Stimulated activated CD8-positive, alpha-beta memory T cell treated with anti-CD3 and anti-CD28 coated beads, Interleukin-2, amount 100 ng/mL, for 1 hour (primary cell): ENCODE measurements at places on chromosomes 11 and 22.

- DNase-seq = no peak
Measured at GRCh38 chr11:57801183-57801485, 39.5 kb downstream of the CTNND1 start.

DNA sequence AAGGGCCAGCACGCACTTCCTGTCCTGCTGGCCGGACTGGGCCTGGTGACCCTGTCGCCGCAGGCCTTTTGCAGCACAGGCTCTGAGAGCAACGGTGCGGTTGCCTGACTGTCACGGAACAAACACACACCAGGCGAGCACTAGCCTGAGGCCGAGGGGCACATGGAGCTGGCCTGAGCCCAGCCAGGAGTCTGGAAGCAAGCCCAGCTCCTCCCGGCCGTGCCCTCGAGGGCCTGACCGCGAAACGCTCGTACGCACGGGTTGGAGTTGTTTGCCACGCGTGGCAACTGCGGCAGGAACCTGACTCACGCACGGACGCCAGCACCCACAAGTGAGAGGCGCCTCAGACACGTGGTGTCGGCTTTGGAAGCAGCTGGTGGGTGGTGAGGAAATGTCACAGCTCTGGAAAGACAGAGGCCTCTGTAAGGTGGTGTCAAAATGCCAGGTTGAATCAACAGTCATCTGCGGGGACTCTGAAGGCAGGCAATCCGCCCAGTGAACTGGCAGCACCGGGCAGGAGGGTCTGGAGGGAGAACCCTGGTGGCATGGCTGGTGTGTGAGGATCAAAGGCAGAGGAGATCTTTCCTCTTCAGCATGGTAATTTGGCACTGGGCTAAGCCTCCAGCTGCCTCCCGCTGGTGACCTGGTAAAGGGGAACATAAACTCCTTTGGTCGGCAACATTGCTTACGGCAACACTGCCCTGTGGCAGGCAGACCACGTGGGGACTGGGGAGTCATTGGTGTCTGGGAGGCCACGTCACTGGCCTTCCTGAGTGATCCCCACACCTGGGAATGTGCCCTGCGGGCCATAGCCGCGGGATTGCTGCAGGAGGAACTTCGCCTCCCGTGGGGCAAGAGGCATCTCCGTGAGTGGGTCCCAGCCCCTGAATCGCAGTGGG lies 15.3 kb upstream of the IL17REL start:
- DNase-seq = no peak

DNA sequence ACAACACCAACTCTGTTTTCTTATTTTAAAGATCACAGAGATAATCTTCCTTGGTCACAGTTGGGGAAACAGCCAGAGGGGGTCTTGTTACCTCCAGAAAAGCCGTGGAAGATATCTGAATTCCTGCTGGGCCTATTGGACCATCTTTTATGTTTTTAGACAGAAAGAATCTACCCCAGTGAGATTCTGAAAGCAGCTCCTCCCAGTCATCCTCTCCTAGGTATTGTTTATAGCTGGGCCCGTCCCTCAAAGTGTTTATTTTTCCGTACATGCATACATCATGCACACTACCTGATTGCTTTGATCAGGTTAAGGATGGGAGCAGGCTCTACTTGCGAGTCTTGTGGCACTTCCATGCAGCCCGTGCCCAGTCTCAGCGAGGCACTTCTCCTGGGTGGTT lies 742.4 kb downstream of the NTM start:
- DNase-seq = no peak

DNA sequence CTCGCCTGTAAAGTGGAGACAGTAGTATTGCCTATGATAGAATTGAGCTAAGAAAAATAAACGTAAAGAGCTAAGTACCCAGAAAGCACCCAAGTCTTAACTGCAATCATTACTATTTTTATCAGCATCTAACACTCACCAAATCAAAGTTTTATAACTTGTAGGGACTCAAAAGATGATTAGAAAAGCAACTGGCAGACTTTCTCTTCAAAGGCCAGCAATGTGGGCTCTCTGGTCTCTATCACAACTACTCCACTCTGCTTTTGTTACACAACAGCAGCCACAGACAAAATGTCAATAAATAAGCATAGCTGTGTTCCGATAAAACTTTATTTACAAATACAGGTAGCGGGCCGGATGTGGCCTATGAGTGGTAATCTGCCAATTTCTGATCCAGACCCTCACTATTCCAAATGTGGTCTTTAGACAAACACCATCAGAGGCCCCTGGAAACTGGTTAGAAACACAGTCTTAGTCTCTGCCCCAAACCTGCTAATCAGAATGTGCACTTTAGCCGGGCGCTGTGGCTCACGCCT lies 8.2 kb downstream of the TPST2 start:
- DNase-seq = no peak

- DNase-seq = no peak
Measured at GRCh38 chr22:18136563-18137320, 13.2 kb upstream of the USP18 start.

DNA sequence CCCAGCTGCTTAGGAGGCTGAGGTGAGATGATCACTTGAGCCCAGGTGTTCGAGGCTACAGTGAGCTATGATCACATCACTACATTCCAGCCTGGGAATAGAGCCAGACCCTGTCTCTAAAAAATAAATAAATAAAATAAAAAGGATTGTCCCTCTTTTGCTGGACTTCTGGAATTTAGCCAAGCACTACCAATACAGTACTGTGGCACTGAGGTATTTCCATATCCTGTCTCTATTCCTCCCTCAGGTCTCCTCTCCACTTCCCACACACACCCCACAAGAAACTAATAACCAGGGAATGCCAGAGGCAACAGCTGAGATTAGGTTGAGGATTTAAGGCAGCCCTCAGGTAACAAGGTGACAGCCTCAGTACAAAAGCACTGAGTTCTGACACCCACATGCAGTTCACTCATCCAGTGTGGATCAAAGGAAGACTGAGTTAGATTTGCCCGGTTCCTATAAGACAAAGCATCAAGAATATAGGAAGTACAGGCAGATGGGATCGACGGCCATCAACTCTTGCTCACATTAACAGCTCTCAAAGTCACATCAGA lies 4.5 kb upstream of the PPP2R1B start:
- no peak for DNase-seq

GRCh38 chr11:282630-283360 lies 4.6 kb downstream of the NLRP6 start:
- DNase-seq = no peak

- no peak for DNase-seq
Measured at GRCh38 chr11:63369165-63369970, at the start of gene SLC22A9. Gene SLC22A9, plus strand, starts transcription at chr11:63369785. Its CDS starts 272 bp downstream, at chr11:63370057.

- no peak for DNase-seq
Measured at GRCh38 chr11:11332141-11332710, 20.8 kb downstream of the CSNK2A3 start.

GRCh38 chr11:113341388-113342165 lies 27.2 kb downstream of the TTC12 start:
- DNase-seq = no peak

- no peak for DNase-seq
Measured at GRCh38 chr11:121513807-121514206, 61.0 kb upstream of the SORL1-AS1 start.

GRCh38 chr22:45855961-45856360 lies 121.0 kb downstream of the WNT7B start:
- DNase-seq = no peak

DNA sequence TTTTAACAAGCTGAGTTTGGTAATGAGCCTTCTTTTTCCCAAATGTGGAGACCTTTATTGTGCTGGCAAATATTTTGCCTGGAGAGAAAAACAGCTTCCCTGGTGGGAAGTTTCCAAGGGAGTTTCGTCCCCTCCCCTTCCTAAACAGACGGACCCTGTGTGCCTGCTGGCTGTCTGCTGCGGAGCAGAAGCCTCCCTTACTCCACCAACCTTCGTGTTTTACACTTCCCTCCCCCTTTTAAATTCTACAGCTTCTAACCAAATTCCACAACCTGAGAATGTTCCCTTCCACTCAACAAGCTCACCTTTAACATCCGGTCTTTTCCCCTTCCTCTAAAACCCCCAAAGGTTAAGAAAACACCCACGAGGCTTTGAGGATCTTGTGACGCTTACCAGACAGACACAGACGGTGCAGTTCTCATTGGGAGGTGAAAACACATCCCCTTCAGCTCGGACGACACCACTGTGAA lies 17.1 kb downstream of the VWCE start:
- DNase-seq = no peak

DNA sequence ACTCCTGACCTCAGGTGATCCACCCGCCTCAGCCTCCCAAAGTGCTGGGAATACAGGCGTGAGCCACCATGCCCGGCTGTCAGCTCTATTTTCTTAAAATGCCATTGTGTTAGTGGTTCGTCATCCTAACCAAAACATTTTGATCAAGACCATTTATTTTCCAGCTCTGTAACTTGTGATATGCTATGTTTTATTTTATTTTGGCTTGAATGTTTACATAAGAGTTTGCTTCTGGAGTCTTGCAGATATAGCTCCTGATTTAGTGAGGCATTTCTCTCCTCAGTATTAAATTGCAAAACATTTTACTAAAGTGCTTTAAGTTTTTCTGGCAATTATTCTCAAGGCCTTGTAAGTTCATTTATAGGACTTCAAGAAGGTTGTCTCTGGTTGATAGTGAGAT lies 4.4 kb downstream of the EP300 start:
- no peak for DNase-seq

GRCh38 chr11:64744544-64745188 lies 724 bp upstream of the RASGRP2 start:
- no peak for DNase-seq

DNA sequence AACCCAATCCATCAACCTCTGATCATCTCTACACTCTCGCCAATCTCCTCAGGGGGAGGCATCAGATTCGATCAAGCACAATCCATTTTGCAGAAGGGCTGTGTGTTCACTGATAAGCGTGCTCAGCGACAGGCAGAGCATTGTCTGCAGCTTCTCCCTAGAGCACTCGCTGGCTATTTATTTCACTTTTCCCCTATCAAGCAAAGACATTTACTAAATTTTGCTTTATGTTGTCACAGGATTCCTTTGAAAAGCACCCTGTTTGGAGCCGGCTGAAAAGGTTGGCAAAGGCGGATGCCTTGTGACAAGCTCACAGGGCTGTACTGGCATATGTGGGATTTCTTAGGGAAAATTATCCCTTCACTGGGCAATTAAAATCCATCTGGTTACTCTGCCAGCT lies 1381.5 kb upstream of the TENM4 start:
- no peak for DNase-seq

GRCh38 chr11:133830931-133831907 lies 14.1 kb downstream of the SPATA19 start:
- no peak for DNase-seq

DNA sequence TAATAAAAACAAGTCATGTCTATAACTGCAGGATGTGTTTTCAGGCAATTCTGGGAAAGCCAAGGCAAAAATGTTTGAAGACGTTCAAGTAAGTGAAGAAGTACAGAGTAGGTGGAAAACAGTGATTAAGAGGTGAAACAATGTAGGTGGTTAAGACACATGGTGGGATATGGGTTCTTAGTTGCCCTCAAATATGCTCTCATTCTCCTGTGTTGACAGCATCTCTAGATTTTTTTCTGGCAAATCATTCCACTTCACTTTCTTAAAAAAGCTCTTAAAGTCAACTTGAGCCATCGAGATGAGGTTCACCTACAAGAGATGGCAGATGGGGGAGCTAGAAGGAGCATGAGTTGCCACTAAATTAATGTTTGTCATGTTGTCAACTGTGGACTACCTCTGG lies 1041.0 kb upstream of the CNTN5 start:
- DNase-seq = no peak

GRCh38 chr11:38791346-38791961 lies 2193.4 kb upstream of the RAG2 start:
- no peak for DNase-seq

DNA sequence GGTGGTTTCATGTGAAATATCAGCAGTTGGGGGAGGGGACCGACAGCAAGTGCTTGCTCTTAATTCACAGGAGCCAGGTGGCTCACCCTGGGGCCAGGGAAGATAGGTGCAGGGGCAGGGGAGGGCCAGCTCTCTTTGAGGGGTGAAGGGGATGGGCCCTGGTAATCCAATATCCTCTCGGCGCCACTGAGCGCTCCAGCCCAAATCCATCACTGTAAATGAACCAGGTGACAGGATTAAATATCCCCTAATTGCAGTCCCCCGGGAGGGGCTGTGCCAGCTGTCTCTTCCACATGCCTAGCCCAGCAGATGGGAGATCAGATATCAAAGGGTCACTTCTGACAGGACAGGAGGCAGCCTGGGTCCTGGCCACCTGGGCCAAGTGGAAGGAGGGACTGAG lies 531.8 kb upstream of the CADM1 start:
- no peak for DNase-seq

- no peak for DNase-seq
Measured at GRCh38 chr11:1044160-1044559, 7.6 kb upstream of the MUC6 start.

DNA sequence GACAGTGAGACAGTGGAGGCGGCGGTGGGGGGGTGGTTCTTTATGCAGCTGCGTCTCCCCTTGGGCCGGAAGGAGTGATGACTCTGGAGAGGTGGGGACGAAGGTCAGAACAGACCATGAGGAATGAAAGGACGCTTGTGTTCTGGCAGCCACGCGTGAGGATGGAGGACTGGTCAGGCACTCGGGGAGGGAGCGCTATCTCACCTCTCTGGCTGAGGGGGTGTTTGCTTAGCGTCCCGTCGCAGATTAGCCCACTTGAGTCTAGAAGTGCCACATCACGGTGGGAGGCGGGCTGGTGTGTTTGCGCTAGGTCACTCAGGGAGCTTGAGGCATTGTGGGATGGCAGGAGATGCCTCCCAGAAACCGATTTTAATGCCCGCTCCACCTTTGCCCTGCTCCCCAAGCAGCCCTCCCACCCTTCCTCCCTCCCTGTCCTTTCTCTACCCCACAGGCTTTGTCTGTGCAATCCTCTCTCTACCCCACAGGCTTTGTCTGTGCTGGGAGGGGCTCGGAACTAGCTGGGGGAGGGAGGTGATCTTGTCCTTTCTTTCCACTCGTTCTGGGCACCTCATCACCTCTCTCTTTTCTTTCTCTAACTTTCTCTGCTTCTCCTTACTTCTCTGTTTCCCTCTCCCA lies 97.8 kb downstream of the PKNOX2 start:
- no peak for DNase-seq

DNA sequence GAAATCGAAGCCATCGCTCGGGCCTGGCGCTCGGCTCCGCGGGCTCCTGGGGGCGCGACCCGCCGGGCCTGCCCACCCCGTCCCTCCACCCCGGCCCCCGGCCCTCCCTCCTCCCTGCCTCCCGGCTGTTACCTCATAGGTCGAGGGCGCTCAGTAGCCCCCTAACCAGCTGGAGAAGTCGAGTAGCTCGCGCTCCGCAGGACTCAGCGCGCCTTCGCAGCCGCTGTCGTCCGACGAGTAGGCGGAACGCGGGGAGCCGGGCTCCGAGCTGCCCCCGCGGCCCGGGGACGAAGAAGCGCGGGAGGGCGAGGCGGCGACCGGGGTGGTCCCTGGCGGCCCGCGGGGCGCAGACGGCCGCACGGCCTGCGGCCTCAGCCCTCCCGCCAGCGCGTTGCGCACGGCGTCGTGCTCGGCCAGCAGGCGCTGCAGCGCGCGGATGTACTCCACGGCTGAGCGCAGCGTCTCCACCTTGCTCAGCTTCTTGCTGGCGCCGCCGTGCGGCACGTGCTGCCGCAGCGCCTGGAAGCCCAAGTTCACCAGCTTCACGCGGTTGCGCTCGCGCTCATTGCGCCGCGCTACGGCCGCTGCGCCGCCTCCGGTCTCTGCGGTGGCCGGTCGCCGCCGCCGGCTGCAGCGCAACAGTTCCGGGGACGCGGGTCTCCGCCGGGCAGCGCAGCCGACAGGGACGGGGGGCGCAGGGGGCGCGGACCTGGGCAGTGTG lies 627 bp downstream of the ASCL2 start:
- peak; percentile 22 for DNase-seq

- peak; percentile 32 for DNase-seq
Measured at GRCh38 chr11:35040221-35040942, 98.6 kb upstream of the CD44 start.
